ENCODE measurements at places on chromosomes 4 and X. TPM values are rescaled to one million over a fixed set of nuclear protein-coding genes. Genes with fewer than 3 reads are reported as not detected.

The TCEAL7 gene
- 18.9 TPM for total RNA-seq

The MSN gene
- 184 TPM for total RNA-seq

GRCh38 chrX:139121616-139122286 lies 408.8 kb upstream of the F9 start:
- no peak for DNase-seq
- H3K27ac ChIP-seq: peak overlapping the region; percentile 1
- H3K27me3 ChIP-seq: no peaks in the 10 kb centered on the region
- peaks cover 25% of the 10 kb centered on the region for H3K4me1 ChIP-seq
- no peak overlapping the region for H3K4me3 ChIP-seq

- no peak overlapping the region for H3K27ac ChIP-seq
- no peak overlapping the region for H3K4me3 ChIP-seq
- H3K4me1 ChIP-seq: peaks cover 40% of the 10 kb centered on the region
- no peak for DNase-seq
Observed at GRCh38 chrX:110032534-110033147, 29.7 kb downstream of the TMEM164 start.

DNA sequence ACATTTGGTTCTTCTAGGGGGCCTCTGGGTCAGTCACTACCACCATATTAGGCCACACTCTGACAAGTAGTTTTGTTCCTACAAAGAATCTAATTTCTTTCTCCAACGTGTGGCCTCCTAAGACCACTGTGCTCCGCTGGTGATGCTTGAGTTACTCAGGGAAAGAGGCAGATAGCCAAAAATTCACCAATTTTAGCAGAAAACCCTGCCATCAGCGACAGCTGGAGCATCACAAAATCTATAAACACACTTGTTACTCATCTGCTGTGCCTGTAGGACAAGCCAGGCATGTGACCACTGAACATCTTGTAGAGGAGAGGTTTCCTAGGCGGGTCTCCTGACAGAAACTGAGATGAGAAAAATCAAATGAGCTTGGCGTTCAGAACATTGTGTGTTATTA lies 105.4 kb downstream of the SYNPO2 start:
- H3K4me1 ChIP-seq: no peaks in the 10 kb centered on the region
- no peaks in the 10 kb centered on the region for H3K36me3 ChIP-seq
- H3K27me3 ChIP-seq: peaks cover 4% of the 10 kb centered on the region
- DNase-seq: no peak
- no peak overlapping the region for H3K27ac ChIP-seq
